ENCODE measurements at places on chromosomes 7 and 10.
A peak's percentile ranks its signal among the peaks of the same experiment; 100 is the strongest.

GRCh38 chr7:30285067-30285535, 704 bp downstream of the ZNRF2 start:
- peak; percentile 68 for DNase-seq

DNA sequence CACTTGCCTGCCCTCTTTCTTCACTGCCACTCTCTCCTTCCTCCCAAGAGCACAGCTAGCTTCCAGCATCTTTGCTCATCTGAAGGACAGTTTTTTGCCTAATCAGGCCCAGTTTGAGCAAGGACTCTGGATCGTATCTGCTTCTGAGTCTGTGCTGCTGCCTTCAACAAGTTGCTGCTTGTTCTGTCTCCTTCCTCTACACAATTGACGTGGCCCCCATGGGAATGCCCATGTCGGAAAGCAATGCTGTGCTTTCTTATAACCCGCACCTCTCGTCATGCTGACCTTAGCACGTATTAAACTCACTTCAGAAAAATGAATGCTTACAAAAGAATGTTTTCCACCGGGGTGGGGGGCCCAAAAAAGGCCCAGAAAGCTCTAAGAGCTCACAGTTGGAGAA, 324.7 kb upstream of the C7orf33 start:
- no peak for DNase-seq

GRCh38 chr7:154680894-154681659, 321.8 kb downstream of the PAXIP1 start:
- DNase-seq, result no peak

DNA sequence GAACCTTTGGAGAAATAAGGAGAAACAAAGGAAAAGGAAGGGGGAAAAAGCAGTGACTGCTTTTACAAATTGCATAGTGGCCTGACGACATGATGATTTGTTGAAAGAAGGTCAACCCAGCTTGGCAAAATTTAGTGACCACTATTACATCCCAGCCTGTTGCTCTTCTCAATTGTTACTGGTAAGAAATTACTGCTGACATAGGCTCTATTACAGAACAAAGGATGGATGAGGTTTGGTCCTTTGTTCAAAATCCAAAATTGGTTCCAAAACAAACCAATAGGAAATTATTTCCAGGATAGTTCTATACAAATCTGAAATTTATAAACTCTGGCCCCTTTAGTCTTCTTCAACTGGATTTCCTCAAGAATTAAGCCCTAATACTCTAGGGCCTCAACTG, 39.6 kb downstream of the USP54 start:
- no peak for DNase-seq

- no peak for DNase-seq
Measured at GRCh38 chr7:9017286-9017685, 583.9 kb downstream of the NXPH1 start.

DNA sequence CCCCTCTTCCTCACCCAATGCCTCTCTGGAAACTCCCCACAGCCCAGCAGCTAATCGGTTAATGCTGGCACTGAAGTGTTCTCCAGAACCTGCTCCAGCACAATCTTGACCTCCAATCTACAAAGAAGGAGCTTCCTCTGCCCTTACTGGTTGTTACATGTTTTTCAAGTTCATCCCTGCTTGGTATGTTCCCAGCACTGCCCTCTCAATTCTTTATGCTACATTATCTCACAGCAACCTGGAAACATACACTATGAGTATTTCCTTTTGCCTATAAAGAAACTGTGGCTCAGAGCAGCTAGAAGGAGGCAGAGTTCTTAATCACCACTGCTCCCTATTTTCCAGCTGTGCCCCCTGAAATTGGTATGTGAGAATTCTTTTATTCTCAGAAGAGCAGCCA, 84.1 kb upstream of the KMT2E start:
- DNase-seq, result no peak

- DNase-seq, result no peak
Measured at GRCh38 chr7:68733219-68734153, 864.8 kb upstream of the AUTS2 start.

- no peak for DNase-seq
Measured at GRCh38 chr10:132985546-132985900, 43.2 kb upstream of the CFAP46 start.

Measured in CD8-positive, alpha-beta T cell (primary cell).